ENCODE measurements at places on chromosomes 12 and 14.
A peak's percentile ranks its signal among the peaks of the same experiment; 100 is the strongest.

DNA sequence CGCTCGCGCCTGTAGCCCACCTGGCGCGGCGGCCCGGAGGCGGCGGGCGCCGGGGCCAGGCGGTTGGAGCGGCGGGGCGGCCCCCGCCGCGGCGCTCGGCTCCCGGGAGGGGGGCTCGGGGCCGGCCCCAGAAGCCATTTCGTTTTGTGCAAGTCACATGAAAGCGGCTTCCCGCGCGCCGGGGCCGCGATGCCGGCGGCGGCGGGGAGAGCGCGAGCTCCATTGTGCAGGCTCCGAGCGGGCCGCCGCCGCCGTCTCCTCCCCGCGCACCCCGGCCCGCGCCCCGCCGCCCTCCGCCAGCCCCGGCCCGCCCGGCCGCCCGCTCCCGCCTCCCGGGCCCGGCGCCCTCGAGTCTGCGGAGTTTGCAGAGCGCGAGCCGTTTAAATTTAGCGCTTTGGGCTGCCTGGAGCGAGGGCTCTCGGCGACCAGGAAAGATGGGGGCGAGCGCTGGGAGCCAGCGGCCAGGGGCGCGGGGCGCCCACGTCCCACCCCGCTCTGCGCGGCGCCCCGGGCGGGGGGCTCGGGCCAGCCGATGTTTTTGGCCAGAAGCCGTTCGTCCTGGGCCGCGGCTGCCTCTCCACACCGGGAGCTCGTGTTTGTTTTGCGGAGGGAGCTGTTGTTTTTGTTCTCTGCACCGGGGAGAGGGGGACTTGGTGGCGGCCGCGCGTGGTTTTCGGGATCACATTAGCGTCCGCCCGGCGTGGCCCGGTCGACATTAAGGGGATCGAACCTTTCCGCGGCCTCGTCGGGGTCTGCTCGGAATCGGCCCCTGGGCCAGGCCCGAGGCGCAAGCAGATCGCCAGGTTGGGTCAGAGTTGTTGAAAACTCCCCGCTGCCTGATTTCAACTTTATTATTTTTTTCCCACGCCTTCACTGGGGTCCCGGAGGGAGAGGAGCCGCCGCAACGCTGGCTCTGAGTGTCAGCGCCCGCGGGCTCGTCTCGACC, 982 bp downstream of the BCL7A start:
- no peak for DNase-seq

- DNase-seq: no peak
Observed at GRCh38 chr12:104138797-104139152, 765 bp upstream of the NFYB start.

DNA sequence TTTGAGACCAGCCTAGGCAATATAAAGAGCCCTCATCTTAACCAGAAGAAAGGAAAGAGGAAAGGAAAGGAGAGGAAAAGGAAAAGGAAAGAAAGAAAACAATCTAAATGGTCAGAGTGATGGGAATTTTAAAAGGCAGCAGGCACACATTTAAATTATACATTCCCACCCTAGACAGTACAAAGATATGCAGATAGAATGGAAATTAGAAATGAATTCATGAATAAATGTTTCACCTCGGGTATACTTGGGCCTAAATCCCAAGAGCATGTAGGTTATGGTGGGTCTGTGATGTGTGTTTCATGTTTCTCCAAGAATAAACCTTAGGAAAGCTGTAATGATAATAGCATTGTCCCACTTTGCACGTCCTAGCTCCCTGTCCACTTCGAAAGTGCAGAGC, 104.6 kb upstream of the SLCO1C1 start:
- no peak for DNase-seq

- DNase-seq: no peak
Observed at GRCh38 chr12:129378496-129378895, 525.2 kb downstream of the GLT1D1 start.

DNA sequence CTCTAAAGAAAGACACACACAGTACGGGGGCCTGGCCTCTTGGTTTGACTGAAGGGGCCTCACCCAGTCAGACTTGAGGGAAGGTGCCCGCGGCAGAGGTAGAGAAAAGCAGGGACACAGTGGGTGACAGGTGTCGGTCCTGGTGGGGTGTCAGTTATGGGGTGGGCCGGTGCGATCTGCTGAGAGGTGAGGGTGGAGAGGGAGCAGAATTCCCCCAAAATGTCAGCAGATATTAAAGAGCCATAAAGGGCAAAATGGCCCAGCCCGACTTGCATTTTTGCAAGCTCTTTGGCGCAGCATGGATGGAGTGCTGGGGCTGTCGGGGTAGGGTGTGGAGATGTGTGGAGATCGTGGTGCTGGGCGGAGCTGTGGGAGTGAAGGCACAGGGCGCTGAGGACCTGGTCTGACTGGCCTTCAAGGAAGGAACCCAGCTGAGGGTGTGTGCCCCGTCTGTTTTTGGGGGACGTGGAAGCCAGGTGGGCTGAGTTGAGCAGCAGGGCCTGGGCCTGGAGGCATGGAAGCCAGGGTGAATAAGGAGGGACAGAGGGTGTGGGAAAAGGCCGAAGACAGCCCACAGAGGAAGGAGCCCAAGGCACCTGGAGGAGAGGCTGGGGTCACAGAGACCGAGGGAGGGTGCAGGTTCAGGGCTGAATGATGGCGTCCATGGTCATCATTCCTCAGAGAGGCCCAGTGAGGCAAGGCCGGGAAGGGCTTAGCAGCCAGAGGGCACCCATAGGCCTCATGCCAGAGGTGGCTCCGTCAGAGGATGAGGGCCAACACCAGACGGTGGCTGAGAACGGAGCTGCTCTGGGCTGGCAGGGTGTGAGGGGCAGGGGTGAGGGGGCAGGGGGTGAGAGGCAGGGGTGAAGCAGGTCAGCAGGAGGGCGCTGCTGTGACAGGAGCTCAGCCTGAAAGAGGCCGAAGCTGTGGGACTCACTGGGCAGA, 48.2 kb upstream of the DYNC1H1 start:
- DNase-seq: no peak

GRCh38 chr12:32502693-32503502, 103.5 kb downstream of the FGD4 start:
- peak; percentile 69 for DNase-seq

- DNase-seq: no peak
Observed at GRCh38 chr12:74620921-74621320, 83.3 kb downstream of the ATXN7L3B start.

DNA sequence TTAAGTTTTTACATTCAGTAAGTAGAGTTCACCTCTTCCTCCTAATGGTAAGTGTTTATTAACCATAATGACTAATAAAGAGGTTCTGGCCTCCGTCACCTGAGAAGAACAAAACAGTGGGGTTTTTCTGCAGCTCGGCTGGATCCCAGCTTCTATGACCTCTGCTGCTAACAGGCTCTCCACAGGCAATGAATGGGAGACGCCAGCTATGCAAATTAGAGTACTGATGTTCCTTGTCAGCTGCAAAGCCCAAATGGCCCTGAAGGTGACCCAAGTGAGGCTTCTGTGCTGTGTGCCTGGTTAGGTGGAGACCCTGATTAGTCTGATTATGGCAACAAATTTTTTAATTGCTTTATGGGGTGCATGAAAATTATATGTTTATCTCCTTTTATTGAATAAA, 218.1 kb downstream of the APAF1 start:
- DNase-seq: no peak

- no peak for DNase-seq
Observed at GRCh38 chr12:92552412-92553108, 150.2 kb upstream of the PLEKHG7 start.

GRCh38 chr14:70888681-70889175, 18.5 kb upstream of the PCNX1 start:
- no peak for DNase-seq

DNA sequence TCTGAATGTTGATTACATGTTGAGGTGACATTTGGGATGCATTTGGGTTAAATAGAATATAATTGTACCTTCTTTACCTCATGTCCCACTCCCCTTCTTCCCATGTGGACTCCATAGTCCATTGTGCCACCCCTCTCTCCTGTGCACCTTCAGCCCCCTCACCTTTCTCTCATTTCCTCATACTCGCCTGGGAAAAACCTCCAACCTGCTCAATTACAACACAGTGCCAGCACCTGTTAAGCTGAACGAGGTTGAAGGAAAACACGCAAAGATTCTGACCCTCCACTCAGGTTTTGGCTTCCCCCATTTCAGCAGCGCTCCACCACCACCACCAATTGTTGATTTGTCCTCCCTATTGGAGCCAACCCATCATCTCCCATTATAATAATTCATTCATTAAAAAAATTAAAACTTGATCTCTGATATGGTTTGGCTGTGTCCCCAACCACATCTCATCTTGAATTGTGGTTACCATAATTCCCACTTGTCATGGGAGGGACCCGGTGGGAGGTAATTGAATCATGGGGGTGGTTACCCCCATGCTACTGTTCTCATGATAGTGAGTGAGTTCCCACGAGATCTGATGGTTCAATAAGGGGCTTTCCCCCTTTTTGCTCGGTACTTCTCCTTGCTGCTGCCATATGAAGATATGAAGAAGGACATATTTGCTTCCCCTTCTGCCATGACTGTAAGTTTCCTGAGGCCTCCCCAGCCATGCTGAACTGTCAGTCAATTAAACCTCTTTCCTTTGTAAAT, 33.7 kb upstream of the PPP2R5C start:
- DNase-seq: no peak

GRCh38 chr12:133165776-133166175, 15.5 kb upstream of the ZNF268 start:
- DNase-seq: no peak

DNA sequence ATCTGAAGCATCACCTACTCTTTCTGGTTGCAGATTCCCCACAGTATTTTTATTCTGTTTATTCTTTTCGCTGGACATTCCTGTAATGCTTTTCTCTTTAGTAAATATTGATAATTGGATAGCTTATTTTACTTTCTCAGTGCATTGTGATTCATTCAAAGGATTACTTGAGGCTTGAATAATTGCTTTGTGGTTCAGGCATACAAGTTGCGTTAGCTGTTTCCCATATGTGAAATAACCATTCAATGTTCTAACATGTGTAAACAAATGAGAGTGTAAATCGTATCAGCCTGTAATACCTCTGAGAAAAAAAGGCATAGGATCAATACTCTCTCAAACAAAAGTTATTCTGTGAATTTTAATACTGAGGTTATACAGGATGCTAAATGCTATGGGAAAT, 1004.2 kb upstream of the SEL1L start:
- DNase-seq: no peak

- DNase-seq: no peak
Observed at GRCh38 chr14:98200601-98201000, 1071.4 kb downstream of the BCL11B start.

All from AG09319 (cell line).